ENCODE measurements at places on chromosomes 16 and 17.

- DNase-seq, result no peak
Observed at GRCh38 chr16:87618216-87618615, 15.9 kb downstream of the JPH3 start.

DNA sequence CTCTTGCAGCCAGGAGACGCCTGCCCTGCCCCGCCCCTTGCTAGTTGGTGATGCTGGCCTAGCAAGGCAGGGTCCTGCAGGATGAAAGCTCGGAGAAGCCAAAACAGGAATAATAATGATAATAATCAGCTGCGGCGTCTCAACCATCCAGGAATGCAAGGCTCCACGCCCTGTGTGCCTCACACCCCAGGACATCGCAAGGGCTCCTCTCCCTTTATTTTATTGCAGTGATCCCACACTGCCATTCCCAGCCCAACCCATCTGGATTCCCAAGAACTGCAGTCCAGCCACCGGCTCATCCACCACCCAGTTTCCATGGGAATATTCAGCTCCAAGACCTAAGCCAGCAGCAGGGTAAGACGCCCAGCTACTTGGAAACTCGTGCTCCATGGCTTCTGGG, 21.0 kb upstream of the ZNF652 start:
- no peak for DNase-seq

DNA sequence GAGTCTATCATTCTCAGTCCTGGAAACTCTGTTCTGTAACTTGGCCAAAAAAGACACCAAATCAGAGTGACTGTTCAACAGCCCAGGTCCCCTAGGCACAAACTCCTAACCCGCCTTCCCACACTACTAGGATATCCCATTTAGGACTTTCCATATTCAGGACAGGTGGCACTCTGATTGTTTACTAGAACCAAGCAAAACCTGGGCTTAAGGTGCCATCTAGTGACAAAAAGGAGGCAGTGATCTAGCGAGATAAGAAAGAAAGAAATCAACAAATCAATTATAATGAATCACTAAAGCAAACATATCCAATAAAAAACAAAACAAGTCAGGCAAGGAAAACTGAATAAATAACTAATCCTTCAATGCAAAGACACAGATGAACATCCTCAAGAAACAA, 203.9 kb downstream of the CEP112 start:
- no peak for DNase-seq

GRCh38 chr17:45267436-45268055, 5.7 kb upstream of the SPATA32 start:
- no peak for DNase-seq

- DNase-seq, result no peak
Observed at GRCh38 chr17:56978441-56979090, 635 bp downstream of the SCPEP1 start.

DNA sequence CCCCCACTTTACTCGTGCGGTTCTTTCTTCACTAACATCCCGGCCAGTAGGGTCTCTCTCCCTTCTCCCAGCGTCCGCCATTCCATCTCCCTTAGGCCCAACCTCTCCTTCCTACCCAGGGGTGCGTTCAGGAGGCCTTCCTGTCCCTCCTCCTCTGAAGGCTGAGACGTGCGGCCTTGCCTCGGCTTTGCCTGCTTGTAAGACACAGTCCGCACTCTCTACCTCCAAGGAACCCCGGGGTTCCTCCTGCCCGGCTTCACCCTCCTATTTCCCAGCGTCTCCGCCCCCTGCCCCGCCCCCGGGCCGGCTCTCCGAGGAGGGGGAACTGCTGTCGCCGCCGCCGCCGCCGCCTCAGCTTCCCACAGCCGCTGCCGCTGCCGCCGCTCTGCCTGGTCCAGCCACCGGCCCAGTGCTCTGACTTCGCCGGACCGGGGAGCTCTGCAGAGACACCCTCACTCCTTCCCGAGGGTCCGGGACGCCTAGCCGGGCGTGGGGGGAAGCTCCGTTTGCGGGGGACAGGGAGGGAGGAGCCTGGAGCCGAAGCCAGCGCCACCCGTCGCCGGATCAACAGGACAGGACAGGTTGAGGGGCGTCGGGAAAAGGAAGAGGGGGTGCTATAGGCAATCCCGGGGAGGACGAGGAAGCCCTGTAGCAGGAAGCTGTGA, 1.2 kb upstream of the FGF11 start:
- DNase-seq, result no peak

GRCh38 chr16:87607223-87607622, 4.9 kb downstream of the JPH3 start:
- DNase-seq, result no peak

DNA sequence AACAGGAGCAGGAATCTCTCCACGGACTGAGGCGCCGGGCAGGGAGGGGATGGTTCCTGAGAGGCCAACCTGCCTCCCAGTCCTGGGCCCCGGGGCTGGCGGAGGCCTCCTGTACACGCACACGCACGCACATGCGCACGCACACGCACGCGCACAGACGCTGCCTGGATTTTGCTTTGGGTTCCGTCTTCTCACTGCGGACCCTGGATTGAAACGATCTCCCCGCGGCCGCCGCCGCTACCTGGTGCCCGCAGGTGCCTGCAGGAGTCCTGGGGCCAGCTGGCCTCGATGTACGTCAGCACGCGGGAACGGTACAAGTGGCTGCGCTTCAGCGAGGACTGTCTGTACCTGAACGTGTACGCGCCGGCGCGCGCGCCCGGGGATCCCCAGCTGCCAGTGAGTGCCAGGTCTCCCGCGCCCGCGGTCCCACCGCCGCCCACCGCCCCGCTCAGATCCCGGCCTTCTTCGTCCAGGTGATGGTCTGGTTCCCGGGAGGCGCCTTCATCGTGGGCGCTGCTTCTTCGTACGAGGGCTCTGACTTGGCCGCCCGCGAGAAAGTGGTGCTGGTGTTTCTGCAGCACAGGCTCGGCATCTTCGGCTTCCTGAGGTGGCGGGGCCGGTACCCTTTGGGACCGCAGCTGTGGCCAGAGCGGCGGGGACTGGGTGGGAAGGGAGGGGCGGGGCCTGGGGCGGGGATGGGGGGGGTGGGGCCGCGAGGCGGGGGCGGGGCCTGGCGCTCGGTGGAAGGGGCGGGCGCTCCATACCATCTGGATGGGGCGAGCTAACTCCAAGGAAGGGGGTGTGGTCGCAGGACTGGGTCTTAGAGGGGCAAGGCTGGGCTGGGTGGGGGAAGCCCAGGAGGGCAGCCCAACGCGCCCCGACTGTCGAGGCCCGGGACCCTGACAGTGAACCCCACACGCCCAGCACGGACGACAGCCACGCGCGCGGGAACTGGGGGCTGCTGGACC, 12.3 kb downstream of the CES4A start:
- no peak for DNase-seq

DNA sequence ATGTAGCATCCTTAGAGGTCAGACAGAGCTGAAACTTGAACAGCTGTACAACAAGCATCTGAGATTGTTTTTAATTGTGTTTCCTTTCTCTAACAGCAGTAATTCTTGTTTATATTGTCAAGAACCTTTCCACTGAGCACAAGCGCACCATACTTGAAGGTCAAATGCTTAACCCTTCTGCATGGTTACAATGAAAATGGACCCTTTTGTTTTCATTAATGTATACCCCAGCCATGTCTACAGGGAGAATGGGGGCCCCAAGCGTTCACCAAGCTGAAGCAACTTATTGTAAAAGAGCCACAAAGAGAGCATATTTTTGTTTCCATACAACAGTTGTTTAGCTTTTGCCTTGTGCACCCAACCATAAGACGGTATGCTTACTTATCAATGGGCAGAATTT, 210.8 kb downstream of the FTO start:
- DNase-seq, result no peak

GRCh38 chr17:15909481-15909991, 35.4 kb upstream of the ADORA2B start:
- no peak for DNase-seq

- no peak for DNase-seq
Observed at GRCh38 chr16:12096157-12096777, 119.7 kb downstream of the SNX29 start.

- DNase-seq, result no peak
Observed at GRCh38 chr16:6557353-6558023, 775.2 kb upstream of the RBFOX1 start.

DNA sequence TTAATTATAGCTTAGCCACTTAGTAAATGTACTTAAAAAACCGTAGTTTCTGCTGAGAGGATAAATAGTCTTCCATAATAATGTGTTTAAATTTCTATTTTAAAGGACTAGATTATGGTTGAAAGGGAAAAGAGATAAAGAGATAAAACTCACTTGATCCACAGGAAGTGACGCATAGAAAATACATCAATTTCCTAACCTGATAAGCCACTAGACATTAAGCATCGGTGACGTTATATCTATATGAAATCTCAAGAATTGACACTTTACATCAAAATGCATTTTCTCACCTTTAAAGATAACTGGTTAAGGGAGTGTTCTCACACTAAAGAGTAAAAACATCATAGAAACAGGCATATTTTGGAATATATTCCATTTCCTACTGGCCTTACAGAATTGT, 5.8 kb downstream of the FBXO47 start:
- no peak for DNase-seq

DNA sequence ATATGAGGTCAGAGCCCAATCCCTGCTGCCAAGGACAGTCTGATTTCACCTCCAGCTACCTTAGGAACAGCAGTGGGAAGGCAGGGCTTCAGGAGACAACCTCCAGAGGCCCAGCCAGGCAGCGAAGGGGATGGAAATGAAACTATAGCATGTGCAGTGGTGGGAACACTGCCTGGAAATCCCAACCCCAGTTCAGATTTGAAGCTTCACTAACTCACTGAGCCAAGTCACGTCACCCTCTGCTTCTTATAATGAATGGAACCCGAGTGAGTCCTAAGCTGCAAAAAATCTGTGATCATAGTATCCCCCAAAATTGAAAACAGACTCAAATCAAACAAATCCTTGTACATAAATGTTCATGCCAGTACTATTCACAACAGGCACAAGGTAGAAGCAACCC, 36.0 kb upstream of the SLC39A11 start:
- no peak for DNase-seq

DNA sequence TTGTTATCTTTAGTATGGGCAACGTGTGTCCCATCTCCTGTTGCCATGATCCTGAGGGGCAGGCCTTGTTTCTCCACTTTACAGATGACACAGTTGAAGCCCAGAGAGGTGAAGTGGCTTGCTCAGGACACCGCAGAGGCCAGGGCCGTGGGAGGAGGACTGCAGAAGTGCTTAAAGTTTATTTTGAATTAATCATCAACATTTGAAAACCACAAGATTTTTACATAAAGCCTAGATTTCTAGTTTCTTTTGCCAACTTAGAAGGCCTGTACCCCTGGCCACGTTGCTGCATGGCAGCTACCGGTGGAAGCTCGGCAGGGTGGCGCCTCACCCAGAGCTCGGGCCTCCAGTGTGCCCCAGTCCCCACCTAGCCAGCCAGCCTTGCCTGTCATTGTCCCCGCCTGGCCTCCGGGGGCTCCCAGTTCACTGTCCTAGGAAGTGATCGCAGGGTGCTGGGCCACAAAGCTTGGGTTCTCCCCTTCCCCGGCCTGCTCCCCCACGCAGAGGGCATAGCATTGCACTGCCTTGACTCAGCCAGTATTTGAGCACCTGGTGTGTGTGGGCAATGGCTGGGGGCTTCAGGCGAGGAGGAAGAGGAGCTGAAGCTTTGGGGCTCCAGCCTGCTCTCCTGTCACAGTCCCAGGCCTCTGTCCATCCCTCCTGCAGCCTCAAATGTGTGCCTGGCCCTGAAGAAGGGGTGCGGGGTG, 14.8 kb upstream of the ADCY7 start:
- DNase-seq, result no peak

- no peak for DNase-seq
Observed at GRCh38 chr17:80546267-80546666, 1.6 kb downstream of the RPTOR start.

DNA sequence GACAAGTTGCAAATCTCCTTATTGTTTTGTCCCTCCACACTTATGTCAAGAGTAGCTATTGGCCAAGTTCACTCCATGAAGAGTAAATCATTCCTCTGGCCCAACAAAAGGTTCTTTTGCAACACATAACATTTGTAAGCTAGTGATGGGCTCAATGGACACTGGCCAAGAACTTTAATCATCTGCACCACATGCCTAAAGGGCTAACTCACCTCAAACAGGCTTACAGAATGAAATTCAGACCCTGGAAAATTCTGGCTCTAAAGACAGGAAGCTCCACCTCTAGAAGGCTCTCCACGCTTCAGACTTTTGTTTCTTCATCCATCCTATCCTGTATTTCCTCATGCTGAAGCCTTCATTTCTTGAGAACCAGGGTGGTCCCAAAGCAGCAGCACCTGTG, 10.9 kb upstream of the ANKFN1 start:
- no peak for DNase-seq

DNA sequence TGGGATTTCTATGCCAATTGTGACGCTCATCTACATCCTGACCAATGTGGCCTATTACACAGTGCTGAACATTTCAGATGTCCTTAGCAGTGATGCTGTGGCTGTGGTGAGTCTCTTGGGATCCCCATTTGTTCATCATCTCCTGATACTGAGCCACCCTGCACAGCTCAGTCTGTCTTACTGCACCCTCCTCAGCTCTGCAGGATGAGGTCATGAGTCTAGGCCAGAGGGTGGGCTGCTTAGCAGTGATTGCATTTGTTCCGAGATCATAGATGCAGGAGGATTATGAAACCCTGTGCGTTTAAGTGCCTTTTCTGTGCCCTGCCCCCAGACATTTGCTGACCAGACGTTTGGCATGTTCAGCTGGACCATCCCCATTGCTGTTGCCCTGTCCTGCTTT, 19.5 kb downstream of the SLC7A6OS start:
- no peak for DNase-seq

DNA sequence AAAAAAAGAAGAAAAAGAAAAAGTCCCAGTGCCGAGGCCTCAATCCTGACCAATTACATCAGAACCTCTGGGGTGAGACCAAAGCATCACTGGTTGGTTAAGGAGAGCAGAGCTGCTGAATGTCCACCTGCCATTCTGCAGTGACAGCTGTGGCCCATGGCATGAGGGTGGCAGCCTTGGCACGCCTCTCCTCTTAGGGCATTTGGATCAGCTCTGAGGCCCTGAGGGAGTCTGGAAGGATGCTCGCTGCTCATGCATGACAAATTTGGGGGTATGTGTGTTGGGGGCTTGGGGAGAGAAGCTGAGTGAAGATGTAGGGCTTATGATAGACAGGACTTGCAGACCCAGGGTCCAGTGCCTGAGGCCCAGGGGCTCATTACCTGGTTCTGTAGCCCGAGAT, 26.3 kb downstream of the MYLK3 start:
- no peak for DNase-seq

- DNase-seq, result no peak
Observed at GRCh38 chr16:85847681-85848601, 48.4 kb downstream of the COX4I1 start.

GRCh38 chr17:34930283-34930682, 31.0 kb downstream of the CCT6B start:
- DNase-seq, result no peak

DNA sequence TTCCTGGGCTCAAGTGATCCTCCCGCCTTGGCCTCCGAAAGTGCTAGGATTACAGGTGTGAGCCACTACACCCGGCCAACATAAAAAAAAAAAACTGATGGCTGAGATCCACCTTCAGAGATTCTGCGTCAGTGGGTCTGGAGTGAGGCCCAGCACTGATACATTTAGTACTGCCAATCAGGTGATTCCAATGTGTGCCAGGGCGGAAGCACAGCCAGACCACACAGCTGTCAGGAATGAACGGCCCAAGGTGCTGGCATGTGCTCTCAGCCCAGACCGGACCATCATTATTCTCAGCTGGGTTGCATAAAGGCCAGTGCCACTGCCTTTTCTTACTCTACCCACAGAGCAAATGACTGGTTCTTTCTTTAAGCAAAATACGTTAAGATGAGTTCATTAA, 1.2 kb upstream of the BCO1 start:
- DNase-seq, result no peak

All from activated CD4-positive, CD25-positive, alpha-beta regulatory T cell treated with anti-CD3 and anti-CD28 coated beads, Interleukin-2, amount 50 U/mL, for 16 hours (primary cell).